Activated CD4-positive, alpha-beta memory T cell treated with anti-CD3 and anti-CD28 coated beads for 36 hours (primary cell): ENCODE measurements at places on chromosomes 5 and 9. TPM values are rescaled to one million over a fixed set of nuclear protein-coding genes. Genes with fewer than 3 reads are reported as not detected.

Gene SLC4A9
- total RNA-seq, result not detected

GRCh38 chr5:112641515-112642110 is 96.1 kb upstream of the APC start:
- DNase-seq, result no peak

DNA sequence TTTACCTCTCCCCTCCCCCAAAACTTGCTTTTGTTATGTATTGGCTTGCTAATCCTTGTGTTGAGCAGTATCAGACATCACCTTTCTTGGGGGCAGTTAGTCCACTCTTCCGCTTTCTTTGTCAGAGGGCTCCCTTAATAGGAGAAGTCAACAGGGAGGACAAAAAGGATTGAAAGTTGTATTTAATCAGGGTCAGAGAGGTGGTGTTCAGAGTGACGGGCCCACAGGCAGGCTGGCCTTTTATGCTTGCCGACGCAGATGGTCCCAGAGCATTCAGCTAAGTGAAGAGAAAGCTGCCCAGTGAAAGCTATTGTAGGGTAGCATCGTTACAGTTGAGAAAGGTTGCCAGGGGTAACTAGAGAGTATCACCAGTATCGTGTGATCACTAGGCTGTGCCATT is 131.1 kb downstream of the ZCCHC7 start:
- DNase-seq, result no peak

DNA sequence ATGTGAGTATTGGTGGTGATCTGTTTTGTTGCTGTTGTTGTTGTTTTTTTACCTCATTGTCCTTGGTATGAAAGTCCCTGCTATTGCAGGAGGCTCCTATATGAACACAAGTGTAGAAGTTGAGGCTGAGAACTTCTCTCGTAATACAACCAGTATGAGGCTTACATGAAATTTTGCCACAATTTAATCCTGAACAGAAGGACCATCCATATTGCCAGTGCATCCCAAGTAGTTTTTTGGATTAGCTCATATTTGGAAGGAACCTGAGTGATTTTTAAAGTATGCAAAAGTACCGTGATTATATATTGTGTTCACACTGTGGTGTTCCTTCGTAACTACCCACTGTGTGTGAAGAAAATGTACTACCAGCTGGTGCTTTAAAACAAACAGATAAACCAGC is 2095.5 kb upstream of the WWC1 start:
- no peak for DNase-seq

GRCh38 chr9:81035171-81035570 is 654.2 kb downstream of the TLE1 start:
- DNase-seq, result no peak

GRCh38 chr9:17068671-17069070 is 66.2 kb upstream of the CNTLN start:
- DNase-seq, result no peak

DNA sequence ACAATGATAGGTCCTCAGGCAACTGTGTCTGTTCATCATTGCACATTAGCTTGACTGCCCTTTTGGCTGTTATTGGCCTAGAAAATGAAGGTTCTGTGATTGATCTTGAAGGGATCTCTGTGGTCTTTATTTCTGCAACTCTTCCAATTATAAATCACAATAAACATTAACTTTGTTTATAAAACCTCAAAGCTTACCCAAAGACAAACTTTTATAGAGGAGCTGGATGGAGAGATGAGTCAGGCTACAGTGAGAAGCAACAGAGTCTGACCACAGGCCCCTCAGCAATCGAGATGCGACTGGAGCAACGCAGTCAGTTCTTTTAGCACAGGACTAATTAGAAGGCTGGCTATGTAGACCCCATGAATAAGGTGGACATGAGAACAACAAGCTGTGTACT is 5.3 kb downstream of the MACROH2A1 start:
- DNase-seq, result no peak

- no peak for DNase-seq
These were observed 18.5 kb upstream of the AHRR start for GRCh38 chr5:302966-303365.

GRCh38 chr5:103461243-103461642 is 101.3 kb downstream of the NUDT12 start:
- no peak for DNase-seq

DNA sequence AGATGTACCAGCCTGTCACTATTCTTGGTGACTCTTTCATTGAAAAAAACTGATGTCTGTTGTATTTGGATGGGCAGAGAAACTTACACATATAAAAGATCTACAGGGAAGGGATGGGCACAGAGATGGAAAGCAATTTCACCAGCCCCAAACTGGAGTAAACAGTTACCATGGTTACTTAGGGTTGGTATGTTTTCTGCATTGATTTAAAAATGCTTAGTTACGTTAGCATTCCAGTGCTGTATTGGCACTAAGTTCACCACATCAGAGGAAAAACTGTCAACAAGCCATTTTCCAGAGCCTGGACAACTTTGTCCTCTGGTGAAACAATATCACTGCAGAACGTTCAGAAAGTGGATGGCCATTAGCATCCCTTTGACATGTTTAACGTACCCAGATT is 28.0 kb downstream of the MARCHF3 start:
- no peak for DNase-seq

- DNase-seq, result no peak
These were observed 2.9 kb downstream of the NSMF start for GRCh38 chr9:137456061-137456863.

DNA sequence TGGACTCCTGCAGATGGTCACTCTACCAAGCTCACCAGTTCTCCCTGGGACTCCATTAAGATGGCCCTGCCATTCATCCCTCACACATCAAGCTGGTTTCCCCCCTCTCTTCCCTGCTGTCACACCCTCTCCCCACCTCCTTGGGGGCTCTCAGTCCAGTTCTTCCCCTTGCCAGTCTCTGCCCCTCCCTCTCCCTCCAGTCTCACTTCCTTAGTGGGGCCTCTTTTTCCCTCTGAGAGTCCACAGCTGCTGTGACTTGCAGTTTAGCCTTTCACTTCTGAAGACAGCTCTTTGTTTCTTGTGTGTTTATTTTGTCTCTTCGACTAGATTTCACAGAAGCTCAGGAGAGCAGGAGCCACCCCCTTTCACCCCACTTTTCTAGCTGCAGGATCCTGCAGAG is 10.5 kb downstream of the DOCK2 start:
- no peak for DNase-seq

GRCh38 chr5:139155333-139155732 is 42.8 kb downstream of the SIL1 start:
- DNase-seq, result no peak

DNA sequence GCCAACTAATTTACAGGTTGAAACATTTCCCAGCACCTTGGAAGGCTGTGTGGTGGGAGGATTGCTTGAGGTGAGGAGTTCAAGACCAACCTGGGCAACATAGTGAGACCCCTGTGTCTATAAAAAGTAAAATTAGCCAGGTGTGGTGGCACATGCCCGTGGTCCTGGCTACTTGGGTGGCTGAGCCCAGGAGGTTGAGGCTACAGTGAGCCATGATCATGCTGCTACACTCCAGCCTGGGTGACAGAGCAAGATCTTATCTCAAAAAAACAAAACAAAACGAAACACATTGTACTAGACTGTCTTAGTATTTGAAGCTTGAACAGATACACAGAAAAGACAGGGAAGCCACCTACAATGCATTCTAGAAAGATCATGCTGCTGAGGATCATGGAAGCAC is 2.8 kb upstream of the HSDL2 start:
- DNase-seq, result no peak

GRCh38 chr5:69492923-69493395 is 369 bp downstream of the OCLN start:
- peak; percentile 16 for DNase-seq

Gene MFAP3
- 10.0 TPM for total RNA-seq

Gene SH3GLB2
- 62.3 TPM for total RNA-seq

Gene TMEM174
- total RNA-seq, result not detected

GRCh38 chr5:54403885-54404416 is 51.5 kb upstream of the HSPB3 start:
- no peak for DNase-seq

DNA sequence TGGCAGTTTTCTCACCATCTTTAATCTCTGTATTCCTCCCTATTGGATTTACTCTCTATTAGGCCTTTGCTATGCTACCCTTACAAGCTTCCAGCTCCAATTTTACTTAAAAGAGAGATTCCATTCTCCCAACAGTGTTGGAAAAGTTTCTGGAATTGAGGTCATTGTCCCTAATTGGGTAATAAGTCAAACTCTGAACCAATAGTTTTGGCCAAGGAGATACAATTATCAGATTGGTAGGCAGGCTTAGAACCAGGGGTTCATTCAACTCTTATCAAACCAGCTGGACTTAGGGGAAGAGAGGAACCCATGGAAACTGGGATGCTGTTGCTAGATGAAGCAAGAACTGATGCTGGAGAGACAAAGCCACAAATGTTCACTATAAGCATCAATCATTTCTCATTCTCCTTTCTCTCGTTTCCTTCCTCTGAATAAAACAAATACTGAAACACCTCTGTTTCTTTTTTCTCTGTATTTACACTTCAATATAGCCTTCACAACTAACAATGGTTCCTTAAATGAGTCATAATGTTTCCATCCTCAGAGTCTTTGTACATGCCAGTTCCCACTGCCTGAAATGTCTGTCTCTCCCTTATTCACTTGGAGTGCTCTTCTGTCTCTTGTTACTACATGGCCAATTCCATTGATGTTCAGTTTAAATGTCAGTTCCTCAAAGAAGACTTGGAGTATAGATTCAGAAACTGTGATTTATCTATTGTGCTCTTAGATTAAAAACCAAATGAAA is 587.3 kb downstream of the GABRG2 start:
- no peak for DNase-seq

DNA sequence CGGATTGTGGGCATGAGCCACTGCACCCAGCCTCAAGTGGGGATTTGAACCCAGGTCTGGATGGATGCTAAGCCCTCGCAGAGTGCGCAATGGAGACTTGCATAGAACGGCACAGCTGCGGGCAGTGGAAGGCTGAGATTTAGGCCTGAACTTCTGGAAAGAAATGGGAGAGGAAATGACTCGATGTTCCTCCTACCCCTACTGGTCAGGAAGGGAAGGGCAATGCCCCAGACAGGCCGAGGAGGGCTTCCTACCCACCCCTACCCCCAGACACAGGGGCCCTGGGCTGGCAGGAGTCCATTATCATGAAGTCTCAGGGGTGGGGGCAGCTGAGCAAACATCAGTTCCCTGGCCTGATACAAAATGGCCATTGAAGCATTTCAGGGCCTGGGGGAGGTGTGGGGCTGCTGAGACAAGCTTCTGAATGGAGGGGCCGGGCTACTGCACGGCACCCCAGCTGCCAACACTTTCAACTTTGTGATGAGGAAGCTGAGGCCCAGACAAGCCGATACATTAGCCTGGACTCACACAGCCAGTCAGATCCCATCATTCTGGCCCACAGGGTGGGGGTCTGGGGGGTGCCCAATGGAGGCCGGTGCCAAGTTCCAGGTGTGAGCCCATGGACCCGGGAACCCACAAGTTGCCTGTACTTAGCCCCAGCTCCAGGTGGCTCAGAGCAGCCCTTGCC is 13.5 kb upstream of the WDR38 start:
- no peak for DNase-seq

DNA sequence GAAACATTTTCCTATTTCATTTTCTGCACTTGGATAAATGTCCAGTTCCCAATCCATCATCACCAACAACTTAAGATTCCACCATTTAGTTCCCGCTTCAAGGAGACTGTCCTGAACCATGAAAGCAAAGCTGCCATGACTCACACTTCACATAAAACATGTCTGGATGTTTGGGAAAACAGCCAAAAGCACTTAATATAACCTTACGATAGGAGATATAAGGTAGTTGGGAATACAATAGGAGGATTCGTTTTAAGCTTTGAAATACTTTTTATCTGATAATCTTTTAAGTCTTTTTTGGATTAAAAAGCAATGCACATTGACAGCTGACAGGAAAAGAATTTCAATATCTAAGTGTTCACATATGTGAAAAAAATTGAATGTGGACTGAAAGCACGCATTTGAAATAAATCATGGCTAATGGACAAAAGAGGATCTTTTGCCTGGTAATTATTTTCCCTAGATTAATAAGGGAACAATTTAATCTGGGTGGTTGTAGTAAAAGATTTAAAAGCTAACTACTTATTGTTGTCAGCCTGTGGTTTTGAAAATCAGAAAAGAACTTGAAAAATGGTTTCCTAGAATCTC is 17.3 kb upstream of the TGFBI start:
- no peak for DNase-seq

DNA sequence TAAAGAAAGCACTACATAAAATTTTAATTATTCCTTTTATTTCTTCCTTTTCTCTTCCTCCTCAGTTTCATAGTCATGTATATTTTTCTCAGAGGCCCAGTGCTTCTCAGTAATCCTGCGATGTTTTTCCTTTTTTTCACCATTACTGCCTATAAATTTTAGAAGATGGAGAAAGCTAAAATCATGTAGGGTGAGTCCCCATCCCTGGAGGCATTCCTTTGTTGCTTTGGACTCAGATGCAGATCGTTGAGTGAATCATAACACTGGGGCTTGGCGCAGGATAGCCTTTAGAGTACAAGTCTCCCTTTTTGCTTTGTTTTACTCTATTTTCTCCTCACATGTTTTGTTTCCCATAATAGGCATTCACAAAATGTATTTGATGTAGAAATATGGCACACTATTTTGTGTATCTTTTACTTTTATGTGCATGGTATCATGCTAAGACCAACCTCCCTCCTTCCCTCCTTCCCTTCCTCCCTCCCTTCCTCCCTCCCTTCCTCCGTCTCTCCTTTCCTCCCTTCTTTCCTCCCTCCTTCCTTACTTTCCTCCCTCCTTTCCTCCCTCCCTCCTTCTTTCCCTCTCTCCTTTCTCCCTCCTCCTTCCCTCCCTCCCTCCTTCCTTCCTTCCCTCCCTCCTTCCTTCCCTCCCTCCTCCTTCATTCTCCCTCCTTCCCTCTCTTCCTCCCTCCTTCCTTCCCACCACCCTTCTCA is 72.4 kb downstream of the NUDT12 start:
- no peak for DNase-seq

DNA sequence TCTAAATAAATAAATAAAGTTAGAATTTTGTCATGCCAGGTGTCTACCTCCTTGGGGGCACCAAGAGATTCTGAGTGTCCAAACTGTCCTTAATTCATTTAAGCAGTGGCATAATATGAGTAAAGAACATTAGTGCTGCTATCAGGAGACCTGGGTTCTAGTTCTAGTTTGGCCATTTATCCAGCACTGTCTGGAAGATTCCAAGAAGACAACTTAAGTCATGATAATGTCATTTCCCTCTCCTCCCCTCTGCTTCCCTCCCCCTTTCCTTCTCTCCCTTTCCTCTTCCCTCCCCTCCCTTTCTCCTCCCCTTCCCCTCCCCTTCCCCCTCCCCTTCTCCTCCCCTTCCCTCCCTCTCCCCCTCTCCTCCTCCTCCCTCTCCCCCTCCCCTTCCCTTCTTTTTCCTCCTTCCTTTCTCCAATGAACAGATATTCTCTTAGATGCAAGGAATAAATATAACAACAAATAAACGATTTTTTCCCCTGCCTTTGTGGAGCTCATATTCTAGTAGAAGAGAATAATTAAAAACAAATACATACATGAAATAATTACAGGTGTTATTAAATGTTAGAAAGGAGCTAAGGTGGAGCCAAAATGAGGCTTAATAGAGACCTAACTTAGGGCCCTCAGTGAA is 90.8 kb downstream of the NMUR2 start:
- DNase-seq, result no peak

GRCh38 chr5:80754900-80755299 is 100.1 kb upstream of the DHFR start:
- DNase-seq, result peak; percentile 66

Gene CCNJL
- total RNA-seq, result not detected
